ENCODE measurements at places on chromosomes 5 and 9.

DNA sequence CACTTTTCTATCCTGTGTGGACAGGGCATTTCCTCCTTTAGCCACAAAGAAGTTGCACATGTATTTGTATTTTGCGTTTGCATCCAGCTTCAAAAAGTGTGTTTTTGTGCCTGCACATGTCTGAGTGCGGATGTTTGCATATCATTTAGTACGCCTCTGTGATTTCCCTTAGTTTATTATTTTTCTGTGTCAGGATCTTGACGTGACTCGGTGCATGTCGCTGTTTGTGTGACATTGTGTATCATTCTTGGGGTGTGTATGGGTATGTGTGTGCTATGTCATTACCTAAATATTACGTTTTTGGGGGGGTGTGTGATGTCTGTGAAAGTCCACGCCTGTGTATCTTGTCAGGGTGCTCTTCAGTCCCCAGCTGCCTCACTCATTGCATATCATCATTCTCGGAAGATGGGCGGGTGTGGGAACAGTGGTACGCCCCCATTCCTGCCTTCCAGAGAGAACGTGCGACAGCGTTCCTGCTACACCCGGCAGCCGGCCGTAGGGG lies 416 bp upstream of the PAIP2 start:
- peak; percentile 12 for DNase-seq

- DNase-seq = no peak
Measured at GRCh38 chr9:11871852-11872251, 821.3 kb upstream of the TYRP1 start.

DNA sequence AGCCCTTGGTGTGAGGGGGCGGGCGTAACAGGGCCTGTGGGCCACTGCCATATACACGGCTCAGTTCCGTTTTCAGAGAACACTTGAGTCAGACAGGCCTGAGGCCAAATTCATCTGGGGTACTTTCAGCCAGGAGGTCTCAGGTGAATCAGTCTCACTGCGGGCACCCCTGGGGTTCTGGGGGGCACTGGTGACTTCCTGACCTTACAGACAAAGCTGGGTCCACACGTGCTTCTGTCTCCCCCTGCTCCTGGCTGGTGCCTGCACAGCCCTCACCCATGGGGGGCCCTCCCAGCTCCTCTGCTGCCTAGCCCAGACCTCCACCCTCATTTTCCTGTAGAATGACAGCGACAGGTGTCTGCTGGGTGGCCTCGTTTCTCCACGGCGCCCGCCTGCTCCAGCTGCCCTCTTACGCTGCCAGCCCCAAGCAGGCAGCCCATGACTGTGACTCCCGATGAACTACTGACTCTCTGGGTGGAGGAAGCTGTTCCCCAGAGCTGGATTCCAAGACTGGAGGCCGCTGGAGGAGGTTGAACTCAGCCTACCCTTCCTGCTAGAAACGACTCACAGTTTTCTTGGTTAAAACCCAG lies 374.1 kb upstream of the IRX4 start:
- DNase-seq = no peak

GRCh38 chr9:91359734-91360470 lies 1.8 kb downstream of the AUH start:
- no peak for DNase-seq

DNA sequence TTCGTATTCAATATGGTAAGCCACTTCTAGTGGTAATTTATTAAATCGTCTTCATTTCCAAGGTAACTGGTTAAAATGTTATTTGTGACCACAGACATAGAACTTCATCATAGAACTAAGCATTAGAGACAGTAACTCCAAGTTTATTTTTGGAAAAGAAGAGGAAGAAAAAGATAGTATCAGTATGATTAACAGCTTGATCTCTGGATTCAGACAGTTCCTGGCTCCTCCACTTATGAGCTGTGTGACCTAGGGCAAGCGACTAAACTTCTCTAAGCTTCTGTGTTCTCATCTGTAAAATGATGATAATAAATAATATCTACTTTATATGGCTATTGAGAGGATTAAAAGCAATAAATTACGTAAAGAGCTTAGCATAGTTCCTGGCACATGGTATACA lies 29.8 kb upstream of the TNPO1 start:
- no peak for DNase-seq

GRCh38 chr5:63916786-63917185 lies 45.5 kb downstream of the HTR1A start:
- no peak for DNase-seq

DNA sequence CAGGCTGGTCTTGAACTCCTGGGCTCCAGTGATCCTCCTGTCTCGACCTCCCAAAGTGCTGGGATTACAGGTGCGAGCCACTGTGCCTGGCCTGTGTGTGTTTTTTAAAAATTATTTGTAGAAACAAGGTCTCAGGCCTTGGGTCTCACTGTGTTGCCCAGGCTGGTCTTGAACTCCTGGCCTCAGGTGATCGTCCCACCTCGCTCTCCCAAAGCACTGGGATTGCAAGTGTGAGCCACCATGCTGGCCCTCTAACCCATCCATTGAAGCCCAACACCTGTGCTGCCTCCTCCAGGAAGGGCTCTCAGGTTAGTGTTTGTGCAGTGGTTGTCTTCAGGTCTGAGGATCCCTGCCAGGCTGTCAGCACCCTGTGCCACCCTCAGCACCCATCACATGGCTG lies 56.6 kb downstream of the CXXC5 start:
- DNase-seq = no peak

DNA sequence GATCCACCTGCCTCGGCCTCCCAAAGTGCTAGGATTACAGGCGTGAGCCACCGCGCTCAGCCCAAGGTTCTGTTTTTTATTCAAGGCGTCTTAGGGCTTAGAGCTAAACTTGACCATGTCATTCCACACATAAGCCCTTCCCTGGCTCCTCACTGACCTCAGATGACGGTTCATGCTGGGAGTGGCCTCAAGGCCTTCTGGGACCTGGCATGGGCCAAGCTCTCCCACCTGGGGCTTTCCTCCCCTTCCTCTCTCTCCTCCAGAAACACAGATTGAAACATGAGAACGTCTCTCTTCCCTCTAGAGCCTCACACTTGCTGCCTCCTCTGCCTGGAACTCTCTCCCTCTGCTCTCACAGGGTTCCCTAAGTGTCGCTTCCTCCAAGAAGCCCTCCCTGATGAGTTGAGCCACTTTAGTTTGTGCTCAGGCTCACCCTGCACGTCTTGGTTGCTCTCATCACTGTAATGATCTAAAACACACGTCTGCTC lies 155.6 kb upstream of the IER5L start:
- DNase-seq = no peak

GRCh38 chr5:96942078-96942477 lies 6.2 kb downstream of the LNPEP start:
- DNase-seq = no peak

DNA sequence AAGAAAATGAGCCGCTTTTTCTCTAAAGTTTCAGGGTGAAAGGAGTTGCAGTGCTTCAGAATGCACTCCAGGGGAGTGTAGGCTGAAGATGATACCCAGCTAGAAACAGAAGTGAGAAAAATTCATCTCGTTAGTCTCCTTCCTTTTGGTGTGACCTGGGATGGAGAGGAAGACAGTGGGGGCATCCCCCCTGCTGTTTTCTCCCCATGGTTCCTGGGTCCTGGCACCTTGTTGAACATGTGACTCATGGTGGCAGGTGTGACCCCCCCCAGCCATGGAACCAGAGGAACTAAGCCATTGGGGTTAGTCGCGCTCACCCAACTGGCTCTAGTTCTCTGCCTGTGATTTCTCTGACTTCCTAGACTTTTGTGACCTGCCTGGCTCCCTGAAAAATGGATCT lies 424.6 kb downstream of the CSNK1G3 start:
- no peak for DNase-seq

- no peak for DNase-seq
Measured at GRCh38 chr5:6623941-6624340, 8.9 kb downstream of the NSUN2 start.

DNA sequence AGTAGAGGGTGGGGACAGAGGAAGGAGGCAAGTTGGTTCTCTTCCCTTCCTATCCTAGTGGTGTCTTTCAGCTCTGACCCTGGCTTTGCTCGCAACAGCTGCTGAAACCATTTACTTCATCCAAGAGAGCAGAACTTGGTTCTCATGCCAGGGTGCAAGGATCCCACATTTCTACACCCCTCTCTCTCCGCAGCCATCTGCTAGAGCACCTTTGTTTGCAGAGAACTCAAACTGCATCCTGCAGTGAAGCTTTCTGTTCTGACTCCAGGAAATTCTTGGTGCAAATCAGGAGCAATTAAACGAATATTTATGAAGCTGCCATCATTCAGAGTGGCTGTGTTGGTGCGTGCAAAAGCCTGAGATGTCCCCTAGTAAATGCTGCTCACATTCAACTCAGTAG lies 31.9 kb downstream of the NEUROG1 start:
- DNase-seq = no peak

- DNase-seq = no peak
Measured at GRCh38 chr5:175466700-175467318, 11.6 kb upstream of the SFXN1 start.

DNA sequence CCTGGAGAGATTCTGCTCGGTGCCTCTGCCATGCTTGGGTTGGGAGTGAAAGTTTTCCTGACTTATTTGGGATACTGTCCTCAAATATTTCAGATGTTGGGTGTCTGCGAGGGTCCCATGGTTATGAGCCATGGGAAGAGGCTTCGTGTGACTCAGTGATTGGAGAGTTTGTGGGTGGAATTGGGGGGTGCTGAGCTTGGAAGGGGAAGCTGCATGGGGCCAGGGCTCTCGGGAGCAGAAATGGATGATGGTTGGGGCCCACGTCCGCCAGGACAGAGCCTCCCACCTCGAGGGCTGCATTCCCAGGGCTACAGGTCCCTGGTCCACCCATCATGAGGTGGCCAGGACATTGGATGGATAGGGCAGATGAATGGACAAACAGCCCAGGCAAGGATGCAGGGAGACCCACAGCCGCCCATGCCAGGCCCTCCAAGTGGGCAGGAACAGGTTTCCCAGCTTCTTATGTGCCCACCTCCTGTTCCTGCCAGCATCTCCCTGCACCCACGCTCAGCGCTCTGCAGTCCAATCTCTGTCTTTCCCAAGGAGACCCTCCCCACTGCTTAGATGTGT lies 5.5 kb downstream of the OBP2B start:
- no peak for DNase-seq

GRCh38 chr5:140235791-140236551 lies 61.0 kb downstream of the CYSTM1 start:
- DNase-seq = no peak

- no peak for DNase-seq
Measured at GRCh38 chr5:33762859-33763258, 128.9 kb downstream of the ADAMTS12 start.

DNA sequence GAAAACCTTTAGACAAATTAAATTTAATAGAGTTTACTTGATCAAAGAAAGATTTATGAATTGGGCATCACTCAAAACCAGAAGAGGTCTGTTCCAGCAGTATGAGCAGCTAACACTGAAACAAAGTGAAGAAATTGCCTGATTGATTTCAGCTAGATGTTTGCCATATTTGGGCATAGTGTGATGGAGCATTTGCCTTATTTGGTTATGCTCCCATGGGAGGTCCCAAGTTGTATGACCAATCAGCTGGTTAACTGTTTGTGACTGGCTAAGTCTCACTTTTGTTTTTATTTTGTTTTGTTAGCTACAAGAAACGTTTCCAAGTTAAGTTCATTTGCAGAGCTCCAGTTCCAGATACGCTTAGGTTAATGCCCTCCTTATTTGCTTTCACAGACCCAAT lies 53.3 kb upstream of the LMNB1 start:
- DNase-seq = no peak

DNA sequence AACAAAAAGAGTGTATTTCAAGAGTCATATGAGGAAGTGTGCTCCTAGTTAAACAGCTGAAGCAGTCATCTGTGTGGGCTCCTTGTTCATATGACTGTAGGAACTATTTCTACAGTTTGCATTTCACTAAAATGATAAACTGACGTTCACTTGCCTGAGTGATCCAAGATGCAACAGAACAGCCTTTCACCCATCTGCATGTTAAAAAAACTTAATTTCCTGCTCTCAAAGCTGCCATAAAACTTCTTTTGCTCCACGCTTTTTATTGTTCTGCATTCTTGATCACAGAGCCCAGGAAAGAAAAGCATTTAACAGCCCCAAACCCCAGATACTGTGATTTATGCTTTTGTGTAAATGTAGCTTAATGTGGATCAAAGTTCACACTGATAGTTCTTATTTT lies 43.9 kb downstream of the ZNF608 start:
- DNase-seq = no peak

DNA sequence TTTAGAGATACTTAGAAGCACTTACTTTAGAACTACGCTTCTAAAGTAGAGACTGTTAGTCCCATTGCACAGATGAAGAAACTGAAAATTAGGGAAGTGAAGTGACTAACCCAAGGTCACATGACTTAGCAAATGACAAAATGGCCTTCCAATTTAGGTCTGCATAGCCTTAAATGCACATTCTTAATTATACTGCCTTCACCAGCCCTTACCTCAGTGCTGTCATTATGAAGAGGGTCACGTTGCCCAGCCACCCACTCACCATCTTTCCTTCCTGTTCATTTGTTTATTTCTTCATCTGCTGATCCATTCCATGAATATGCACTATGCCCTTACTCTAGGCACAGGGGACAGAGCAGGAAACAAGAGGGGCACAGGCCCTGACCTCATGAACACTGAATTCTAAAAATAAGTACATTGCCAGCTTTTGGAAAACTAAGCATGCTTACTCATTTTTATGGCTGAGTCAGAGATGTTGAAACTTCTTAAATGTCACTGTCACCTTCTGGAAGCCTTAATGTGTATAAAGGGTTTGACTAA lies 8.6 kb downstream of the HAVCR2 start:
- DNase-seq = peak; percentile 50

- DNase-seq = no peak
Measured at GRCh38 chr5:124752854-124753720, 6.6 kb upstream of the ZNF608 start.

GRCh38 chr5:96871686-96872085 lies 4.6 kb upstream of the ERAP2 start:
- DNase-seq = no peak

Data from stimulated activated CD4-positive, alpha-beta T cell treated with anti-CD3 and anti-CD28 coated beads, Interleukin-12 subunit alpha, Interleukin-12 subunit beta, amount 100 ng/mL, for 48 hours (primary cell).